ENCODE measurements at places on chromosomes 13 and 19.

DNA sequence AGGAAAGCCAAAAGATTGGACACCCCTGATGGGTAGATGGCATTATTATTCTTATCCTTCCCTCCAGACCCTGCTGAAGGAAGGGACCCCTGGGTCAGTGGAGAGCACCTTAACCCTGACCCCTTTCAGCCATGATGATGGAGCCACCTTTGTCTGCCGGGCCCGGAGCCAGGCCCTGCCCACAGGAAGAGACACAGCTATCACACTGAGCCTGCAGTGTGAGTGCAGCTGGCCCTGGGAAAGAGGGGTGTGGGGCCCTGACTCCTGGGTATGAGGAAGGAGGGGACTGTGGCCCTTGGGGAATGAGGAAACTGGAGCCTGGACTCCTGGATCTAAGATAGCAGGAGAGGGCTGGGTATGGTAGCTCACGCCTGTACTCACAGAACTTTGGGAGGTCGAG is 2.7 kb downstream of the KIRREL2 start:
- no peak for DNase-seq

- no peak for DNase-seq
Observed at GRCh38 chr19:3420909-3421619, 54.7 kb downstream of the NFIC start.

- no peak for DNase-seq
Observed at GRCh38 chr19:33865306-33865705, 68.6 kb downstream of the KCTD15 start.

DNA sequence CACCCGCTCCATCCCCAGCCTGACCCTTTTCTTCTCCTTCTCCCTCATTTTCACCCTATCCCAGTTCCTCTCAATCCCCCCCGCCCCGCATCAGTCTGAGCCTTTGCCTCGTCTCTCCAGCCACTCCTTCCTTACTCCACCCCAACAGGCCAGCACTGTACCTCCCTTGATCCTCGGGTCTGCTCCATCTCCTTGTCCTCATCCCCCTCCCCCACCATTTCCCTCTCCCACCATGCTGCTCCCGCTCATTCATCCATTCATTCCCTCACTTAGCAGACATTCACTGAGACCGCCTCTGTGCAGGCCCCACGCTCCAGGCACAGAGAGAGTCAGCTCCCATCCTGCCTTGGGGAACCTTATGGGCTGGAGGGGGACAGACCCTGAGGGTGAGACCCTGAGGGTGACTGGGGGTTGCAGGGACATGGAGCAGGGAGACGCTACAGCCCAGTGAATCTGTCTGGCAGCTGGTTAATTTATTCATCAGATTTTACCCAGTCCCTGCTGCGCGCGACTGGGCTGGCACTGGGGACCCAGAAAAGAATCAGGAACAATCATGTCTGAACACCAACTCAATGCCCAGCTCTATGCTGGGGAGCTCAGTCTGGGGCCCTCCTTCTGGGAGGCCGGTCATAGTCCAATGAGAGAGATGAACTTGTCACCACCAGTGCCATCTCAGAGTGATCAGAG is 881 bp downstream of the ARHGAP33 start:
- DNase-seq: no peak

- no peak for DNase-seq
Observed at GRCh38 chr19:5890099-5890498, 13.5 kb downstream of the NDUFA11 start.

- peak; percentile 90 for DNase-seq
Observed at GRCh38 chr13:28753208-28753892, 34.6 kb upstream of the SLC46A3 start.

DNA sequence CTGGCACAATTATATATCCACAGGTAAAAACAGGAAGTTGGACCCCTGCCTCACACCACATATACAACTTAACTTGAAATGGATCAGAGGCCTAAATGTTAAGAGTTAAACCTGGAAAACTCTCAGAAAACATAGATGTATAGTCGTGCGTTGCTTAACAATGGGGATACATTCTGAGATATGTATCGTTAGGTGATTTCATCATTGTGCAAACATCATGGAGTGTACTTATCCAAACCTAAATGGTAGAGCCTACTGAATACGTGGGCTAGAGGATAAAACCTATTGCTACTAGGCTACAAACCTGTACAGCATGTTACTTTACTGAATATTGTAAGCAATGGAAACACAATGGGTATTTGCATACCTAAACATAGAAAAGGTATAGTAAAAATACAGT is 14.8 kb upstream of the CALM3 start:
- no peak for DNase-seq

GRCh38 chr19:46357846-46358583 is 11.1 kb downstream of the PPP5C start:
- no peak for DNase-seq

GRCh38 chr19:47124937-47125668 is 5.5 kb upstream of the SAE1 start:
- peak; percentile 81 for DNase-seq

DNA sequence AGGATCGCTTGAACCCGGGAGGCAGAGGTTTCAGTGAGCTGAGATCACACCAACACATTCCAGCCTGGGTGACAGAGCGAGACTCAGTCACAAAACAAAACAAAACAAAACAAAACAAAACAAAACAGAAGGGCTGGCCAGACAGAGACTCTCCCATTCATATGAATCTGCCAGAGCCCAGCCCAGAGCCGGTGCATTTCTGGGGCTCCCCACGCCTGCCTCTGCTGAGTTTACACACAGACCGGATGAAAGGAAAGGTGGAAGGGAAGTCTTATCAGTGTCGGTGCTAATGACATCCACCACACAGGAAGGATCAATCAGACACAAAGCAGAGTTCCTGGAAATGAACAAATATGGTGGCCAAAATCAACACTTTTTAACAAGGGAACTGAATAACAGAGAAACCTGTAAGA is 6.8 kb downstream of the TRAPPC6A start:
- no peak for DNase-seq

DNA sequence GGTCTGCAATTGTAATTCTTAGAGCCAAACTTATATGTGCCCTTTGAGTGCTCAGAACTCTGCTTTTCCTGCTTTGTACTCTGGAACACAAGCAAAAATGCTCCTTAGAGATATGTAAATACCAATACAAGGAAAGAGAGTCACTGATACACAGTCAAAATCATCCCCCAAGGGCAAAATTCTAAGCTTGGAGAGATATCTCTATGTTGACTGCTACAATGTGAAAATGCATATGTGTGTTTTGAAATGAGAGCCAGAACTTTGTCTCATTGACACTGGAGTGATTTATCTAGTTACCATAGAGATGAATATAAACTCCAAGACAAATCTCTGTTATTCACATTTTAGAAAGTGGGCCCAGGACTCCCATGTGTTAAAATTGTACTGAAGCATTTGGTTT is 494.8 kb upstream of the SLITRK1 start:
- no peak for DNase-seq

DNA sequence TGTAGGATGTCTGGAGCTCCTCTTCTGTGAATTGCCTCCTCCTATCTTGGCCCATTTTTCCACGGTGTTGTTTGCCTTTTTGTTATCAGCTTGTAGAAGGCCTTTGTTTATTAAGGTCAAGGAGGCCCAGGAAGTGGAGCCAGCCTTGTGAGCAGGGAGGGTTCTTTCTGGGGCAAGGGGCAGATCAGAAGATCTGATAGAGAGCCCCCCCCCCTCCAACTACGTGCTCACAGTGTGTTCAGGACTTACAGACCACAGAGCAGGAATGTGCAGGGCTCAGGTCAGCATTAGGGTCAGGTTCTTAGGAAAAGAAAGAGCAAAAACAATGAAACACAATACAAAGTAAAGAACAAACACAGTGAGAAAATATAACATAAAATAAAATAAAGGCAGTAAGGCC is 59.4 kb downstream of the CCNE1 start:
- no peak for DNase-seq

DNA sequence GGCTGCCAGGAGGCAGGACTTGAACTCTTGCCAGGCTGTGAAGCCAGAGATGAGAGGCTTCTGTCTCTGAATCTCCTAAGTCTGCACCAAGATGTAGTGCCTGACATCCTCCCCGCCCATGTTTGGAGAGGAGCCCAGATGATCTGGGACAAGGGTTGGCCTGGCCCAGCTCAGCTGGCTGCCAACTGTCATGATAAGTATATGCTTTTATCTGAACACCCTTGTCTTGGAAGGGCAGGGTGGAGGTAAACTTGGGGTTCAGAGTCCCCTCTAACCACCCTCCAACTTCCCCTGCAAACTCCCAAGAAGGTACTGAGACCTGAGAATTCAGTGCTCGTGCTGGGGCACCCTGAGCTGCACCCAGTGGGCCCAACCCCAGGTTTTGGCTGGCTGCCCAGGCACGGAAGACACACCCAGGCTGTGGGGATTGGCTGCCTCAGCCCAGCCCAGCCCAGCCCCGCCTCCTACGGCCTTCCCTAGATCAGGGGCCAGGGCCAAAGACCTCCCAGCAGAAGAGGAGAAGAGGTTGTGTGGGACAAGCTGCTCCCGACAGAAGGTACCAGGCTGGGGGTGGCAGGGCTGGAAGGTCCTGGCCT is at the start of gene CYP4F12:
TSS of gene CYP4F12 (plus strand) at position 508 of the 596 bp plus-strand sequence. CDS start 443 bp downstream, outside the sequence.
- peak; percentile 94 for DNase-seq

DNA sequence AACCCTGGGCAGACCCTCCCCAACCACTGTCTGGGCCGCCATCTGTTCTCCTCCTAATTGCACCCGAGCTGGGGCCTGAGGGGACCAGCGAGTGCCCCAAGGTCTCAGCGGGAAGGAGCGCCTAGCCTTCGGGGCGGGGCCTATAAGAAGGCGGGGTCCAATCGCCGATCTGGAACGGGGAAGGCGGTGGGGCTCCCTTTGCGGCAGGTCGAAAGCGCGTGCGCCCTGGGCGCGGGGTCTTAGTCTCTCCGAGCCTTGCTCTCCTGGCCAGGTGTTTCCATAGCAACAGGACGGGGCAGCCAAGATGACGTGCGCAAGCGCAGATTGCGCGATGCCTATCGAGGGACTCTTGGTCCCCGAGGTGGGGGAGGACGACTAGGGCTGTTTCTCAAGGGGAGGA is 2.8 kb downstream of the MAST1 start:
- no peak for DNase-seq

- no peak for DNase-seq
Observed at GRCh38 chr13:61113140-61113658, 302.4 kb downstream of the PCDH20 start.

DNA sequence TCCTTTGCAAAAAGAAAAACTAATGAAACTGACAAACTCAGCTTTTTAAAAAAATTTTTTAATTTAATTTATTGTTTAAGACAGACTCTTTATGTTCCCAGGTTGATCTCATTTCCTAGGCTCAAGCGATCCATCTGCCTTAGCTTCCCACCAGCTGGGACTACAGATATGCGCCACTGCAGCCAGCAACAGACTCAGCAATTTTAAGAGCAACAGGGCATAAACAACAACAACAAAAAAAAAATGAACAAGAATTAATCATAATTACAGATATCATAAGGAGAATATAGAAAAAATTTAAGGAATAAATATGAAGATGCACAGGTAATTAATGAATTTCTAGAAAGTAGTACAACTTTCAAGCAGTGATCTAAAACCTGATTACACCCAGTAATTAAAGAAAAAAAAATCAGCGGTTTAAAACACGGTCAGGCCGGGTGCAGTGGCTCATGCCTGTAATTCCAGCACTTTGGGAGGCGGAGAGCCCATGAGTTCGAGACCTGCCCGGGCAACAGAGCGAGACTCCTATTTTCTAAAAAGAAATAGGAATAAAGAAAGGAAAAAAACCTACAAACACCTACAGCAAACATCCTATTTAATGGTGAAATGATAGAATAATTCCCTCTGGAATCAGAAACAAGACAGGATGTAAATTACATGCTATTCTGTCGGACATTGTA is 1.4 kb downstream of the ZNF699 start:
- DNase-seq: no peak

DNA sequence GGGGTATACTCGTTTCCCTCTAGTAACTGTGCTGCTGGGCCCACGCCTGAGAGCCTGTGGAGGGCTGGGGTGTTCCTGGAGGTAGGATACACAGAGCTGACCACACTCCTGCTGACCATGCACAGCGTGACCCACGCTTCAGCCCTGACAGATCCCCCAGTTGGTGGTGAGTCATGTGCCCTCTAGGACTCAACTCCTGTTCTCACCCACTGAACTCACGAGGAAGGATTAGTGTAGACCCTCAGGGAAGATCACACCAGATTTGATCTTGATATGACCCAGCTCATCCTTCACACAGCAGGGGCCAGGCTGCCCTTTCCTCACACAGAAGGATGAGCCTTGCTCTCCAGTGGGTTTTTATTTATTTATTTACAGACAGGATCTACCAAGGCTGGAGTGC is 13.3 kb upstream of the ACP7 start:
- DNase-seq: no peak

DNA sequence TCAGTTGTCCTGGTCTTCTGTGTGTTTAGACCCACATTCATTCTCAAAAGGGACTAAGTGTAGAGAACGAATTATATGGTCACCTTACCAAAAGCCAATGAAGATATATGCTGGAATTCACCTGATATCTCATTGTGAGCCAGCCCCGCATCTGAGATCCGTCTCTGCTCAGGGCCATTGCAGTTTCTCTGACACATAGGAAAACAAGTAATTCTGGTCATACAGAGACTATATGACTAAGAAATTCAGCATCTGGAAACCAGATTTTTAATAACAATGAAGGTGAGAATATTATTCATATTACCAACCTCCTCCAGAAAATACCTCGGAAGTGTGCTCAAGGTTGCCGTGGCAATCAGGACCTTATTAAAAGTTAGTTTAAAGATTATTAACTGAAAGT is 278.6 kb upstream of the EDNRB start:
- DNase-seq: no peak

- no peak for DNase-seq
Observed at GRCh38 chr19:11534538-11534937, 4.1 kb upstream of the CNN1 start.

GRCh38 chr13:32033744-32034143 is 2.2 kb downstream of the FRY start:
- no peak for DNase-seq

DNA sequence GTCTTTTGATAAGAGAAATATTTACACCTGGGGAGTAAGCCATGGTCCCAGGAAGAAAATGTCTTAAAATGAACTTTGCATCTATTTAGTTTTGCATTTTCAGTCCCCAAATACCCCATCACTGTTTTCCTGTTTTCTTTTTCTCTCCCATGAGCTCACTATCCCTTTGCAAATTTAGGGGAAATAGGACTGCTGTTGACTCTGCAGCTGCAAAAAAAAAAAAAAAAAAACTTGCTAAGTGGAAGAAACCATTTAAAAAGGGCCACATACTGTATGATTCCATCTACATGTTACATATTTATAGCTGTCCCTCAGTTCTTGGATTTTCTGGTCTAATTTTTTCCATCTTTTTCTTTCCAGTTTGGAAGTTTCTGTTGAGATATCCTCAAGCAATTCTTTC is 98.2 kb upstream of the SERP2 start:
- DNase-seq: no peak

GRCh38 chr13:49110122-49110912 is 109.8 kb upstream of the MLNR start:
- peak; percentile 89 for DNase-seq

DNA sequence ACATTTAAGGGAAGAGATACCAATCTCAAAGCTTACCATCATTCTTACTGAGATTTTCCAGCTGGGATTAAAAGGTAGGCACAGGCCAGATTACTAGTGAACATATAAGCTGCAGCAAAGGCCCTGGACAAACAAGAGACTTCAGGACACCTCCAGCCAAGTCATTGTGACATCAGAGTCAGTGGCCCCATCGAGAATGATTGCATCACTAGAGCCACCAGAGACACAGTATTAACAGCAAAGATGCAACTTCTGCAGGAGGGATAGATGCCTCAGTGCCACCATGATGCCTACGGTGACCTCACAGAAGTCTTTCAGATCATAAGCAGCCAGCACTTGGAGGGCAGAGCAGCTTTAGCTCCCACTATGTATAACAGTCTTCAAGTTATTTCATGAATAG is 8.6 kb downstream of the RUBCNL start:
- DNase-seq: no peak

Data from LoVo (cell line).